Colonic mucosa (tissue), 4 donors: ENCODE measurements at places on chromosomes 3 and 15. TPM values are rescaled to one million over a fixed set of nuclear protein-coding genes. Genes with fewer than 3 reads are reported as not detected.

- no peak overlapping the region for H3K4me3 ChIP-seq
- H3K27ac ChIP-seq: no peak overlapping the region
- H3K36me3 ChIP-seq: no peaks in the 10 kb centered on the region
- DNase-seq: peak; percentile 13
- H3K4me1 ChIP-seq: no peaks in the 10 kb centered on the region
Observed at GRCh38 chr15:66884661-66885237, 180.7 kb upstream of the SMAD3 start.

GRCh38 chr15:90046911-90047392 is 45.8 kb downstream of the ZNF710 start:
- peak; percentile 85 for DNase-seq
- no peaks in the 10 kb centered on the region for H3K27me3 ChIP-seq
- H3K36me3 ChIP-seq: no peaks in the 10 kb centered on the region
- H3K27ac ChIP-seq: peak overlapping the region; percentile 52
- H3K4me3 ChIP-seq: no peak overlapping the region
- H3K4me1 ChIP-seq: peaks cover 11% of the 10 kb centered on the region

DNA sequence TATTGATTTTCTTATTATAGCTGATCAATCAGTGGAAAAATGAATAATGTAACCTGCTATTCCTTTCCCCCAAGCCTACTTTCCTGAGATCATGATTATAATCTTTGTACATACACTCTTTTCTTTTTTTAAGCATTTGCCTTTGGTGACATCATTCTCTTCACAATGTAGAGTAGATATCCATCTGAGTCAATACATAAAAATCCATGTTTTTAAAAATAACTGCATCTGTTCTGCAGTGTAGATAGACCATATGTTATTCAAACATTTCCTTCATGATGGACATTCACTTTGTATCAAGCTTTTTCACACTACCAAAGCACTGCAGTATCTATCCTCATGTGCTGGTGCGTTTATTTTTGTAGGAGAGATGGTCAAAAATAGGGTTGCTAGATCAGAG is 211.1 kb downstream of the PTPRG start:
- no peaks in the 10 kb centered on the region for H3K4me1 ChIP-seq
- H3K27me3 ChIP-seq: no peaks in the 10 kb centered on the region
- H3K4me3 ChIP-seq: no peak overlapping the region
- no peaks in the 10 kb centered on the region for H3K36me3 ChIP-seq

GRCh38 chr15:48432688-48433087 is 101.5 kb downstream of the DUT start:
- H3K27ac ChIP-seq: no peak overlapping the region
- no peaks in the 10 kb centered on the region for H3K36me3 ChIP-seq
- no peak for DNase-seq
- no peaks in the 10 kb centered on the region for H3K4me1 ChIP-seq
- no peak overlapping the region for H3K4me3 ChIP-seq

DNA sequence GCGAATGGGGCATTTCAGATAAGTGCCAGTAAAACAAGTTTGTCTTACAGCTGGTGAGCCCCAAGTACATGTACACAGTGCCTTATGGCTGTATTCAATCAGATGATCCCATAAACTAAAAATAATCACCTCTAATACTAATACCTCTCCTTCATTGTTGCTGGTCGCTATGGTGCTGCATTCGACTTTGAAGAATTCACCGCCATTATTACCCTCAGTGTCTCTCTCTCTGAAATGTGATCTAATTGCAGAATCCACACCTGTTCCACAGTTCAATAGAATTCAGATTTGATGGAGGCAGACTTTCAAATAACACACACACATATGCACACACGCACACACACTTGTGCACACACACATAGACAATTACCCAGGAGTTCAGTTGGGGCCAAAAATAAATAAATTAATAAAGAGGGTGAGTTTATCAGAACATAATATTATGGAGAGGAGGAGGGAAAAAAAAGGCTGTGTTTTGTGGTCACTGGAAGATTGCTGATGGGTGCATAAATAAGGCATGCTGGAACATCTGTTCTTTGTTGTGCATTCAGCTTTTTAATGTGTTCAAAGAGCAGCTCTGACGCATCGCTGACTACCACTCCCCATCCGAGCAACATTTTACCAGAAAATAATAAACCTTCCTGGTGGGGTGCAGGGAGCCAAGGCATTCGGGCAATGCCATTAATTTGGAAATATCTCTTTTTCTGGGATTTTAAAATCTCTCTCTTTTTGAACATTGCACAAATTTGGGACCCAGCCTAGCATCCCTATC is 235.7 kb downstream of the SATB1 start:
- no peak for DNase-seq
- no peak overlapping the region for H3K27ac ChIP-seq
- H3K4me3 ChIP-seq: no peak overlapping the region
- no peaks in the 10 kb centered on the region for H3K36me3 ChIP-seq
- no peaks in the 10 kb centered on the region for H3K27me3 ChIP-seq

DNA sequence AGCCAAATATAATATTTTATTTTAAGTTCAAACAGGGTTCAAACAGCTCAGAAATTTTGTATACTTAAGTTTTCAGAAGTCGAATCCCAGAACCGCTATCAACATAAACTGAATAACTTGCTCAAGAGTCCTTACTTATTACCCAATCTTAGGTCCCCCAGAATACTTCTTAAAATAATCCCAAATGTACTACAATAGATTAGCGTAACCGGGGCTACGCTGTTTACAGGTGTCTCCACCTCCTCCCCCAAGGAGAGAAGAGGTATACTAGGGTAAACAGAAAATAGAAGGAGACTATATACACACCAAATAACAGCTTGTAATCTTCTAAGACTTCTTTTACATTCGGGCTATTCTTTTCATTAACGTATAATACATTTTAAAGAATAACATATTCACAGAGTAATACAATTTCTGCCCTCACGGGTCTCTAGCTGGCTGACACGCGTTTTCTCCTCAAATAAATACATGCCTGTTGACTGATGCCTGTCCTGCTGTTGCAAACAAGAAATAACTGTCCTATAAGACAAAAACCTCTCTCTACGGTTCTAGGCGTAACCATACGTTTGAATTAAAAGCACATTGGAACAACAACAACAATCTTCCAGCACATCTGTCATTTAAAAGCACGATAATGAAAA is 1.3 kb downstream of the DENND4A start:
- no peak for DNase-seq
- no peaks in the 10 kb centered on the region for H3K36me3 ChIP-seq
- H3K27ac ChIP-seq: peak overlapping the region; percentile 85
- no peaks in the 10 kb centered on the region for H3K27me3 ChIP-seq
- peak overlapping the region; percentile 90 for H3K4me3 ChIP-seq
- H3K4me1 ChIP-seq: no peaks in the 10 kb centered on the region

The MESP2 gene
- 0.45 TPM for total RNA-seq
